ENCODE measurements at places on chromosomes 6 and 20.

DNA sequence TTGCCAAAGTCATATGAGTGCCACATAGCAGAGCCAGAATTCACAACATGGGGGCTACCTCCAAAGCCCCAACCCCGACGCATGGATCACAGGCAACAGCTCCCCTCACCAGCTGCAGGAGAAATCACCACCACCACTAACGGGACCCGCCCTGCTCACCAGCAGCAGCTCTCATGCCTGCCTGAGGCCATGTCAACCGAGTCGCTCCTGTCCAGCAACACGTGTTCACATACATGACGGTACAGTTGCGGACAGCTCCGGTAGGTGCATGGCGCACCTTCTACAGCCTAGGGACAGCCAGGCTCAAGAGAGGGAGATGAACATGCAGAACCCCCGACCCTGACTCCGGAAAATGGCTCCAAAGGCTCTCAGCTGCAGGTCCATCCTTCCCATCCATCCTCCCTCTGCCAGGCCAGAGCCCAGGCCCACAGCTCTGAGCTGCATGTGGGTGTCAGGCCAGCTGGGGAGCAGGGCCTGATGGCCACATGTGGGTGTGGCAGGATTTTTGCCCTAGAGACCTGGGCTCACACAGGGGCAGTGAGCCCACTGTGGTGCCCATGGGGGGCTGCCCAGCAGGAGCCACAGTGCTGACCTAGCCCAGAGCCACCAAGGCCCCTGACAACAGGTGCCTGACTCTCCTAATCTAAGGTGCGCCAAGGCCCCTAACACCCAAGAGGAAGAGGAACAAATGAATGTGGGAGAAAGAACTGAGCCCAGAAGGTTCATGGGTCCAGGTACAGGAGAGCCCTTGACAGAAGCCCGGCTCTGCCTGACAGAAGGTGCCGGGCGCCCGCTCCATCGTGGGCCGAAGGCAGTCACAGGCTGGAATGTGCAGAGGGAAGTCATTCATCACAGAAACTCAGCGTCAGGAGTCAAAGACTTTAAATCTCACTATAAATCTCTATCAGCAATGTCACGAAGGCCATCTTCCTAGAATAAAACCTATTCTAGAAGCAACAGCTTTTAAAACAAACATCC, 10.5 kb downstream of the RPS6KA2 start:
- no peak for DNase-seq

DNA sequence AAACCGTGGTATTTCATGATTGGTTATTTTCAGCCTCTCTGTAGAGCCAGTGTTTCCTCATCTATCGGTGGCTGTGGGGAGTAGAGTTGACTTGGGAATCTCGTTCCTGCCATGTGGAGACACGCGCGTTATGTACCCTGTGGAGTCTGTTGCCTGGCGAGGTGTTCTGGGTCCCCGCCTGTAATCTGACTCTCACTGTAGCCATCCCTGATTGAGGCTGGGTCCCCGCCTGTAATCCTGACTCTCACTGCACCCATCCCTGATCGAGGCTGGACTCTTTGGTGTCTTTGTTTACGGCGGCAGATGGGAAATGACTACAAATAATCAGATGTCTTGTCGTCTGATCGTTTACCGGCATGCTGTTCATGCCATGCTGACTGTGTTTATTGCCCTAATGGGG, 153.9 kb downstream of the DTNBP1 start:
- no peak for DNase-seq

- no peak for DNase-seq
Measured at GRCh38 chr6:148790817-148791216, 44.0 kb downstream of the UST start.

DNA sequence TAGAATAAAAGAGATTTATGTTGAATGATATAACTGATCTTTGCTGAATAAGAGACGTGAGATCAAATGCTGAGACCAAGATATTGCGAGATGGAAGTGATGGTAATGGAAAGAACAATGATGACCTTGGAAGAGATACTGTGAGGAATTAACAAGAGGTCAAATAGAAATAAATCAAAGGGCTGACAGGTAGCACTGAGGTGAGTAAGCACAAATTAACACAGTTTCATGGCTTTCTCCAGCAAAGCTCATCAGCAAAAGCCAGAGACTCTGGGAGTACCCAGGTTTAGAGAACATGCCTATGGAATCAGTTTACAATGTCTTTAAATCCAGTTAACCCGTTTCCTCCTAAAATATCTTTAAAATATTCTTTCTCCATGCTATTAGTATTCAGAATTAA, 53.3 kb downstream of the POU3F2 start:
- DNase-seq: no peak

GRCh38 chr20:13799040-13799439, 14.2 kb downstream of the NDUFAF5 start:
- DNase-seq: no peak

GRCh38 chr6:17161076-17161475, 59.2 kb downstream of the STMND1 start:
- no peak for DNase-seq

DNA sequence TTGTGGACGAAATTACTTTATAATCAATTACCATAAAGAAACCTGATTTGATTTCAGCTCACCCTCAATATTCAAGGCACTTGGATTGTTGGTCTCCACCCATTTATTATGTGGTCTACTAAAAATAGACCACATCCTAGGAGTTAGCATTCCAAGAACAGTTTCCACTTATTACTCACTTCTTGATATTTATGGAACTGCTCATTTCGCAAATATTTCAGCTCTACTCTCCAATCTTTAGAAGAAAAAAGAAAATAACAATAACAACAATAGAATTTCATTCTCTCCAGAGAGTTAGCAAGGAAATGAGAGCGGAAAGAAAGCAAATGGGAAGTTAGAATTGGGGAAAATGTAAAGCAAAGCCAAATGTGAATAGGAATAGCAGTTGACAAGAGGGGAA, 26.2 kb upstream of the HDAC2 start:
- peak; percentile 88 for DNase-seq

GRCh38 chr20:48295445-48295903, 510.2 kb upstream of the SULF2 start:
- DNase-seq: peak; percentile 96

DNA sequence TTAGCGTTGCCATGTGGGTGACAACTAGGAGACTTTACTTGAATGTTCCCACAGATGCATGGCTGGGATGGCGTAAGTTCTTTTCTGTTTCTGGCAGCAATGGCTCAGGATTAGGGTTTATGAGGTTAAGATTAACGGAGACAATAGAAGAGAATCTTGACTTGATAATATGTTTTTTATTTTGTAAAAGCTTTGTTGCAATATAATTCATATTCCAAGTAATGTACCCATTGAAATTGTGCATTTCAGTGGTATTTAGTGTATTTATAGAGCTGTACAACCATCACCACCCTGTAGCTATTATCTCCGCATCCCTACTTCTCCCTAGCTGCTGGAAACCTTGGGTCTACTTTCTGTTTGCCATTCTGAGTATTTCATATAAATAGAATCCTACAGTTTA, 349.2 kb downstream of the UTRN start:
- no peak for DNase-seq

GRCh38 chr6:13076575-13076974, 251.8 kb downstream of the TBC1D7 start:
- no peak for DNase-seq

GRCh38 chr6:90162648-90163387, 133.8 kb downstream of the BACH2 start:
- no peak for DNase-seq

- DNase-seq: no peak
Measured at GRCh38 chr6:56507517-56507916, 135.2 kb downstream of the DST start.

- DNase-seq: no peak
Measured at GRCh38 chr6:4513561-4513960, 262.6 kb upstream of the CDYL start.

DNA sequence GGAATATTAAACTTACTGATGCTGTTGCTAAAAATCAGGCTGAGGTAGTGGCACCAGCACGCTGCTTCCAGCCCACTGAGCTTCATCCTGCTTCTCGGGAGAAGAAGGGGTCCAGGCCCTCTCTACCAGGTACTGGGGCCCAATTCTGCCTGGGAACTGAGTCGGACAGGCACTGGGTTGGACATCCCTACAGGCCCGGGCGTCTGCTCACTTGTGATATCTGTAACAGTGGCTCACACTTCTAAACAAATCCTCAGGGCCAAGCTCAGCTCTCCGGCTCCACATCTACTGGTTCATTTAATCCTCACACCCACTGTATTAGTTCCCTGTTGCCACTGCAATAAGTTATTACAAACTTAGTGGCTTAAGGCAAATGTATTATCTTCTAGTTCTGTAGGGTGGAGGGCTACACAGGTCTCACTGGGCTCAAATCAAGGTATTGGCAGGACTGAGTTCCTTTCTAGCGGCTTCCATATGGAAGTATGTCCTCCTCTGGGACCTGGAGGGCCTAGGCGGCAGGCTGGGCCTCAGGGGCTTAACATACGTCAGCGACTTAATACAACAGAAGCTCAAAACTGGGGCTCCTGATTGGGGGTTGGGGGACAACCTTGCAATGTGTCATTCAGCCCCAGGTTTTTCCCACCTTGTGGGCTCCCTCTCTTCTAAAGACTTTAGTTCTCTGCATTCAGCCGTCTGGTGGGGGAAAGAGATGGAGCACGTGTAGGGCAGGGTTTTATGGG, 1.6 kb upstream of the KCNK15 start:
- DNase-seq: no peak

DNA sequence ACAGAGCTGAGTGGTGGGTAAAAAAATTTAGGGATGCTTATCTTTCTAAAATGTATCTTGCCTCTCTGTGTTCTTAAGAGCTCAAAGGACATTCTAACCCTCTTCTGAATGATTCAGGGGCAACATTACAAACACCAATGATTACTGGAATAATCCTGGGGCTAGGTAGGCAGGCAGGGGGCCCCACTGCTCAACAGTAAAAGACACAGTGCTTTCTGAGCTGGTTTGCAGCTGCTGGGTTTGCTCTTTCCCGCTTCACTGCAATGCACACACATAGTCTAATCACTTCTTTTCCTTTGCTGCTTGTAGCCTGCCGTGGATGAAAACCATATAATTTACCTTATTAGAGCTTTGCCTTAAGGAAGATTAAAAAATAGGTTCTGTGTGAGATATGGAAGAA, 23.9 kb downstream of the CLDN20 start:
- DNase-seq: no peak

DNA sequence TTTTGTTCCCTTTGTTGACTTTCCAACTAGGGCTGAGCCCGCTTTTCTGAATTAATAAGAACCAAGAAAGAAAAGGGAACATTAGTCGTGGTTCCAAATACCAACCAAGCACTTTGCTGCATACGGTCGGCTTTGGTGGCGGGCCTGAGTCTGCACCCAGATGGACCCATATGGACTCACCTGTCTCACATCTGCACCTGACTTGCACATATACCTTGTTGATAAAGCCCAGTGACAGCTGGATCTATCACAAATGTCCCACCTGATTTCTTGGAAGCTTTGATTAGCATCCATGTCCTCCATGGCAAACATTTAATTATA, 39.0 kb downstream of the TPD52L1 start:
- no peak for DNase-seq

GRCh38 chr6:48315051-48315719, 204.2 kb upstream of the PTCHD4 start:
- no peak for DNase-seq

- no peak for DNase-seq
Measured at GRCh38 chr20:14727485-14728150, 390.2 kb upstream of the FLRT3 start.

DNA sequence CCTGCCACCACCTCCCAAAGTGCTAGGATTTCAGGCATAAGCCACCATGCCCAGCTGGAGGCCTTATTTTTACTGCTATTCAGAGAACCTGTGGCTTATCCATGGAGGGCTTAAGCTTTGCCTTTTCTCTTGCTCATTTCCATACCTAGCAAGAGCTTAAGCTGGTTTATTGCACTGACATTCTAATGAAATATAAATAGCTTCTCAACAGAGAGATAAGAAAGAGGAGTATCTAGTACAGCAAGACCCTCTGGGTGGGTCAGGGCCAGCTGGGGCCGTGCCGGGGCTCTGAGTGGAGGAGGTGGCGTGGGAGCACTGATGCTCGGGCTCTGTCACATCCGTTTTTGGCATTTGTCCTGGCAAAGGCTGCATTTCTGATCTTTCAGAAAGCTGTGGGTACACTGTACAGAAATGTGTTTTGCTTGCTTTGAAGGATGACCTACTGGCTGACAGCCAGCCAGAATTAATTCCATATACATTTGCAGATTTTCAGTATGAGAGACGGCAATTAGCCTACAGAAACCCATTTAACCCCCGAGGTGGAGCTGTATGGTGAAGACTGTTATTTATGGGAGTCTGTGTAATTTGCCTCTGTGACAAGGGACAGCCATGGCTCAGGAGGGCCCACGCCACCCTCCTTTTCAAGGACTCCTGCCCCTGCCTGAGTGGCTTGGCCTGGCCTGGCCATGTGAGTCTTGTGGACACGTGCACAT, 181.6 kb upstream of the AKAP12 start:
- peak; percentile 58 for DNase-seq

- no peak for DNase-seq
Measured at GRCh38 chr6:40678941-40679340, 91.8 kb upstream of the LRFN2 start.

DNA sequence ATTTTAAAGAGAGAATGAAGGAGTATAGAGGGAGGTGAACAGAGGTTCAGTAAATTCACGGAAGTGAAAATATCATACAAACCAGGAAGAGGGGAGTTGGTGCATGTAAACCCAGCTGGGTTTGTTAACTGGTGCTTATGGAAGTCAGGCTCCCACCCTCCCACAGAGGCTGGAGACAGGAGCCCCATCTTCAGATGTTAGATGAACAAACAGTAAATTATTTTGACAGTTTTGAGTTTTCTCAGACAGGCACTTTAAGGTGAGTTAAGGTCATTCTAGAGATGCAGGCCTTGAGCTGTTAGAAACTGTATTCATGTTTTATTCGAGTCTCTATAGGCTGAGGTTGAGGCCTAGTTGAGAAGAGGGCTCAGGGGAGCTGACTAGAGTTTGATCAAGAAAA, 41.8 kb upstream of the FUCA2 start:
- no peak for DNase-seq

DNA sequence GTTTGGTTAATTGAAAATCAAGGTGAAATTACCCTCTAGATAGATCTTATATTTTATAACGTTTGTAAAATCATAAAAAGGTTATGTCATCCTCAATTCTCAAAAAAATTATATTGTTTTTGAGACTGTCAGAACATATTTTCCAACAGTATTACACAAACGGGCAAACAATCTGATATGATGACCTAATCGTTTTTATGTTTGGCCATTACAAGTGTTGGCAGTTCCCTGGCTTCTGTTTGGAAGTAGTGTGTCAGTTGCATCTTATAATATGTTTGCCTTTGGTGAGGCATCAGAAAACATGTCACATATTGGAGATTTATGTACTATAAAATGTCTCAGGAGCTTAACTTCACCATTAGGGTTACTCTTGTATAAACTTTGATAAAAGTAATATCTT, 308.1 kb upstream of the EPHA7 start:
- DNase-seq: no peak

GRCh38 chr6:2478200-2478599, 232.8 kb upstream of the GMDS start:
- DNase-seq: peak; percentile 97

DNA sequence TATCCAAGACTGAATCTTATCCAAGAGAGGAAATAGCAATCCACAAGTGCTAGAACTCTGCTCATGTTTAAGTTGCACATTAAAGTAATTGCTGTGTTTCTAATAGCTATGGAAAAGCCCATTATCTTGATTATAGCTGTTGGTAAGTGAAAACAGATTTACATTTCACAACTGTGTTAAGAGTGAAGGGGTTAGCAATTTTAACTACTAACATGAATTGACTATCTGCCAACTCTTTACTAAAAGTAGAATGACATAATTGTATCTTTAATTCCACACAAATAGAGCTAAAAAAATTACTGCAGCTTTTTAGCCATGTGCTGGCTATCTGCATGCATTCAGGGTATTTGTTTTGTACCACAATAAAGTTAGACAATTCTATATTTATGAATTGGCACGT, 277.9 kb upstream of the IRAK1BP1 start:
- DNase-seq: peak; percentile 23
